ENCODE measurements at places on chromosomes 12 and 14.

DNA sequence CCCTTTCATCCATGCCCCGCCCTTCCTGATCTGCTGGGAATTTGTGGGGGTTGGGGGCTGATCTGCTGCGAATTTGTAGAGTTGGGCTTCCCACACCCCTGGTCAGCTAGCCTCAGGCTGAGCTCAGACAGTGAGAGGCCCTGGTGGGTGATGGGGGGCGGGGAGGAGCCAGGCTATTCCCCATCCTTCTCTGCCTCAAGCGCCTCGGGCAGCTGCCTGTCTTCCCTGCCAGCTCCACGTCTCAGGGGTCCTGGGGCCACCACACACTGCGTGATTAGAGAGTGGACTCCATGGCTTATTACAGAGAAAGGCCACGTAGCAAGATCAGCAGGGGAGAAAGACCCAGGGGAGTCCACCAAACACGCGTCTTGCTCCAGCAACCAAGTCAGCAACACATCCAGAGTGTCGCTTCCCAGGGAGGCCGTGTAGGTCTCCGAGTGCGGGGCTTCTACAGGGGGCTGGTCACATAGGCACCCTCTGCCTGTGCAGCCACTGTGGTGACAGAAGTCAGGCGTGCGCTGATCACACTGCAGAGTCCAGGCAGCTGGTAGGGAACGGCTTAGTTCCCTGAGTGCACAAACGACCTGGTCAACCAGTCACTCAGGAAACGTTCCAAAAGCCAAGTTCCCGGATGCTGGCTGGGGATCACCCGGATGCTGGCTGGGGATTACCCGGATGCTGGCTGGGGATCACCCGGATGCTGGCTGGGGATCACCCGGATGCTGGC is 254.4 kb upstream of the SFSWAP start:
- no peak for DNase-seq

- DNase-seq: no peak
These were observed 1.0 kb downstream of the ITPK1 start for GRCh38 chr14:93114713-93115068.

- no peak for DNase-seq
These were observed 13.5 kb downstream of the PHLDA1 start for GRCh38 chr12:76018111-76018510.

DNA sequence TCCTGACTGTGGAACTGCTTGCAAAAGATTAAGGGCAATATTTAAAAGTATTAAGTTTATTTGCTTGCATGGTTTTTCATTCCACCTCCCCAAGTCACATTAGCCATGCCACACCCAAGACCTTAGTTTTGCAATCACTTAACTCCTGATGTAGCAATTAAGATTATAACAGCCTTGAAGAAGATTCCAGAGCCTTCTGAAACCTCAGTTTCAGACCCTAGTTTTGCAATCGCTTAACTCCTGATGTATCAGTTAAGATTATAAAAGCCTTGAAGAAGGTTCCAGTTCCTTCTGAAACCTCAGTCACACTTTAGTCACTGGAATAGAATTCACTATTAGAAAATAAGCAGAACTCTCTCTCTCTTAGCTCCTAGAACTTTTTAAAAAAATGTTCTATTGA is 42.7 kb upstream of the DCN start:
- no peak for DNase-seq

DNA sequence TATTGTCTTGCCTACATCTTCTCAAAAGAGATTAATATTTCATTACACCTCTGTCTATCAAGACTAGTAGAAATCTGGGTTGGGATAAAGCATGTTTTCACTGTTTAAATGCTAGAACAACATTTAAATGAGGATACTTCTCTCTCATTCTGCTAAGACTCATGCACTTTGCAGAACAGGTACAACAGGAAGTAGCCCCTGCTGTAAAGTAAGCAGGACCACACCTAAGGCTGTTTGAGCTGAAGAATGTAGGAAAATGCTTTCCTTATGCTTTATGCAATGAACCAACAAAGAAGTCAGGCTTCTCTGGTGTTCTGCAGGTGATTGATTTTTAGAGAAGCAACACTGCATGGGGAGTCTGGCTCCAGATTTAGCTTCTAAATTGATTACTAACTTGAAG is 89.4 kb downstream of the PAX9 start:
- DNase-seq: no peak
